ENCODE measurements at places on chromosomes 13 and 19.
A peak's percentile ranks its signal among the peaks of the same experiment; 100 is the strongest.

DNA sequence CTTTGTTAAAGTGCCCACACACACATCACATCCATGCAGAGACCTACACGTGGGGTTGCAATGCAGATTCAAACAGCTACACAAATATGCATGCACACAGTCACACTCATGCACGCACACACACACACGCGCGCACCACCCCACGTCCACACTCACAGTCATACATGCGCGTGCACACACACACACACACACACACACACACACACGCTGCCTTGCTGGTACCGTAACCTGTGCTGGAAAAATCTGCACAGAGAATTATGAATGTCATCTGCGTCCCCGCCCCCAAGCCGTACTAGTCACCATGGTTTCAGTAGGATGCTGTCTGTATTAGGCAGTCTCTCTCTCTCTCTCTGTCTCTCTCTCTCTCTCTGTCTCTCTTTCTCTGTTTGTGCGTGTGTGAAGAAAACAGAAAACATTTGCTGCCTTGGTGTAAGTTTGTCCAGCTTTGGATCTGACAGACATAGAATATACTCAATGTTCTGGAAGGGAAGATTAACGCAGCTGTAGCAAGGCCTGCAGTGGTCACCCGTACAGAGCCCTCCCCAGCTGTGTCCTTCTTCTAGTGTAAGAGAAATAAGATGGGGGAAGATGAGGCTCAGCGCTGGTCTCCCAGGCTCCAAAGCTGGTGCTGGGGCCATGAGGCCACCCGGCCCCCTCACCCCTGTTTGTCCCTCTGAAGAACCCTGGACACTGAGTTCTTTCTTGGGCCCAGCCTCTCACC is 26.4 kb upstream of the DPP9 start:
- no peak for DNase-seq

DNA sequence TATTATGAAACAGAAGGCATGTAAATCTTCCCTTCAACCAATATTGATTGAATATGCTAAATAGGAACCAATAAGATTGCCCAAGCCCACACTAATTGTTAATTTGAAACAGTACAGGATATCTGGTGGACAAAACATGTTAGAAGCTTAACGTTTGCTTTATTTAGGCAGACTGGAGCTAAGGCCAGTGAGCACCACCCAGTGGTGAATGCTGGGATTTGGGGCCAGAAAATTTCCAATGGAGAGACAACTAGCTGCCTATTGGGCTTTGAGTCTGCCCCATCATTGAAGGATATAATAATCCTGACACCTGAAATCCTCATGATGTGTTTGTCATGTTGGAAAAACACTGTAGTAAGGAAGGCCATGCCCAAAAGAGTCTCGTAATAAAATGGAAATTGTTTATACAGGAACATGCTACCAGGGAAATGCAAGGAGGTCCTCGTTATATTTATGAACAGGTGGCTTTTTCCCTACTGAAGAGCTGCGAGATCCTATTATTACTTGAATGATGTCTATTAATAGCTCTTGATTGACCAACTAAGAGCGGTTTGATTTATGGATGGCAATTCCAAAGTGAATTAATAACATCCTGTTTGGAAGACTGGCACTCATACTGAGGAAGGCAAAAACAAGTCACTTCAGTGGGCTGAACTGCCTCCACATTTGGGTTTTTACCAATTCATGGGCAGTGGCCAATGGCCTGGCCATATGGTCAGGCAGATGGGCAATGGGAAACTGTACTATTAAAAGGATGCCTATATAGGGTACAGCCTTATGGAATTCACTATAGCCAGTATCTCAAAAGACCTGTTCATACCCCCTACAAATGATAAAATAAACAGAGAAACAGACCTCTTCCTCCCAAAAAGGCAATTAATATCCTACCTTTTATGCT is 8.7 kb downstream of the SIGLECL1 start:
- DNase-seq = no peak

DNA sequence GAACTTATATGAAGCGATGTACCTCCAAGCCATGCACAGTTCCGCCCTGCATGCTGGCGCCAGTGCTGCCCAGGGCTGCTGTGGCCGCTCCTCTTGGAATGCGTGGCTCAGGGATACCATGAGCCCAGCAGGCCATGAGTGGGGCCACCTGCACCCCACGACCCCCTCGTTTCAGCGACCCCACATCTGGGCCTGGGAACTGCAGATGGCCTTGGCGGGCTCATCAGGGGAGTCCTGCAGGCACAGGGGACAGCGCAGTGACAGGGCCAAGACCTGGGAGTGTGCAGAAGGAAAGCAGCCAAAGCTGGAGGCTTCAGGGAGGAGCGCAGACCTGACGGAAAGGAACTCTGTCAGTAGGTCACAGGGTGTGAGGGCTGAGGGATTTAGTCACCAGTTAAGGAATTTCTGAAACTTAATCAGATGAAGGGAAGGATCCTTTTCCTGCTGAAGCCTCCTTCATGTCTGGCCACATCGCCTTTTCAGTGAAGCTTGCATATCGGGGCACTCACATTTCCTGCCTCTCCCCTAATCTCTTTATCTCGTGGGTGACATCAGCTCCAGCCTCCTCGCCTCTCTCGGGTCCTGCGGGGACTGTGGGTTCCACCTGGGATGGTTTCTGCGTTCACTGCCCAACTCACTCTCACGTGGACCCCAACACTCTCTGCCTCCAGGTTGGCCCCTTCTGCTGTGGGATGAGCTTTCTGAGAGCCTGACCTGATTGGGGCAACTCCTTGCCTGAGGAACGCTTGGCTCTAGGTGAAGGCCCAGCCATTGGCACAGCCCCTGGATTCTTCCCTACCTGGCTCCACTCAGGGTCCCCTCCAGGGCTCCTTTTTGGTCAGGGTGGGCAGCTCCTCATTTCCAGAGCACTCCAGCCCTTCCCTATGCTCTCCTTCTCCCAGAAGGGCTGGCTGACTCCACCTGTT is 123.5 kb downstream of the CRYL1 start:
- peak; percentile 83 for DNase-seq

GRCh38 chr13:62110079-62110478 is 694.4 kb upstream of the PCDH20 start:
- no peak for DNase-seq

DNA sequence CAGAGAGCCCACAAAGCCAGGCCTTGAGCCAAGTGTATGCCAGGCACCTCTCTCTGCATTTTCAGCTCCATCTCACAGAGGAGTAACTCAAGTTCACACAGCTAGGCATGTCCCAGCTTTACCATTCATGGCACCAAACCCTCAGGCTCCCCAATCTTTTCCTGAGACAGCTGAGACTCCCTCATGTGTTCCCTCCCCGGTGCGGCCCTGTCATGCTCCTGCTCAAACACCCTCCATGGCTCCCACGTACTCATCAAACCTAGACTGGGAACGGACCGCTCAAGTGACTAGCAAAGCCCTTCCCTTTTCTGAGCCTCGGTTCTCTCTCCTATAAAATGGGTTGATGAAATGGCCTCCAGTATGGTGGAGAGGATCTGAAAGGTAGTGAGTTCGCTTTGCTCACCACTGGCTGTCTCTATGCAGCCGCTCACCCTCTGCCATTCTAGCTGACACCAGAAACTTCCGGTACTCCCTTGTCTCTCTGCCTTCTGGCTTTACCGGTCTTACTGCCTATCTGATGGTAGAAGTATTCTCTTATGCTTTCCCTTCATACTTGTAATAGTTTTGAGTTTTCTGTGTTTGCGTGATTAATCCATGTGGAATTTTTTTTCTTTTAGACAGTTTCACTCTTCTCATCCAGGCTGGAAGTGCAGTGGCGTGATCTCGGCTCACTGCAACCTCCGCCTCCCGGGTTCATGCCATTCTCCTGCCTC is 7.8 kb upstream of the SLC44A2 start:
- DNase-seq = peak; percentile 89

DNA sequence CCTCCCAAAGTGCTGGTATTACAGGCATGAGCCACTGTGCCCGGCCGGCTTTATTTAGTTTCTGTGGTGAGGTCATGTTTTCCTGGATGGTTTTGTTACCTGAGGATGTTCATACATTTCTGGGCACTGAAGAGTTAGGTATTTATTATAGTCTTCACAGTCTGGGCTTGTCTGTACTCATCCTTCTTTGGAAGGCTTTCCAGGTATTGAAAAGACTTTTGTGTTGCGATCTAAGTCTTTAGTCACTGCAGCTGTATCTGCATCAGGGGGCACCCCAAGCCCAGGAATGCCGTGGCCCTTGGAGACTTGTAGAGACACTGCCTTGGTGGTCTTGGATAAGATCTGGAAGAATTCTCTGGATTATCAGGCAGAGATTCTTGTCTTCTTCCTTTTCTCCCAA is 12.8 kb downstream of the BLOC1S3 start:
- DNase-seq = no peak

GRCh38 chr19:14150041-14150769 is 13.8 kb upstream of the ASF1B start:
- DNase-seq = no peak

DNA sequence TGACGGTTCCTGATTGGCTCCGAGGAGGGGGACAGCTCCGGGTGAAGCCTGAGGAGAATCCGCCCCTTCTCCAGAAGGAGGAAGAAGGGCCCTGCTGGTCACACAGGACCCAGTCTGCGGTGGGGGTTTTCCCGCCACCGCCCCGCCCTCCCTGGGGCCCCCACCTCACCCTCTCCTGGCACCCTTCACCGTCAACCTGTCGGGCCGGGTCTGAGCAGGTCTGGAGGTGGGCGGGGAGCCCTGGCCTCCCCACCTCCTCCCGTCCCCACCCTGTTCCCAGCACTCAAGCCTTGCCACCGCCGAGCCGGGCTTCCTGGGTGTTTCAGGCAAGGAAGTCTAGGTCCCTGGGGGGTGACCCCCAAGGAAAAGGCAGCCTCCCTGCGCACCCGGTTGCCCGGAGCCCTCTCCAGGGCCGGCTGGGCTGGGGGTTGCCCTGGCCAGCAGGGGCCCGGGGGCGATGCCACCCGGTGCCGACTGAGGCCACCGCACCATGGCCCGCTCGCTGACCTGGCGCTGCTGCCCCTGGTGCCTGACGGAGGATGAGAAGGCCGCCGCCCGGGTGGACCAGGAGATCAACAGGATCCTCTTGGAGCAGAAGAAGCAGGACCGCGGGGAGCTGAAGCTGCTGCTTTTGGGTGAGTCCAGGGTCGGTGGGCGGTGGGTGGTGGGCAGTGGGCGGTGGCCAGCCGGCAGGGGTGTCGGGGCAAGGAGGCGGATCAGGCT is at the start of gene GNA15:
TSS of gene GNA15 (plus strand) at position 73 of the 723 bp plus-strand sequence. CDS start at position 491, 418 bp downstream.
- DNase-seq = no peak

DNA sequence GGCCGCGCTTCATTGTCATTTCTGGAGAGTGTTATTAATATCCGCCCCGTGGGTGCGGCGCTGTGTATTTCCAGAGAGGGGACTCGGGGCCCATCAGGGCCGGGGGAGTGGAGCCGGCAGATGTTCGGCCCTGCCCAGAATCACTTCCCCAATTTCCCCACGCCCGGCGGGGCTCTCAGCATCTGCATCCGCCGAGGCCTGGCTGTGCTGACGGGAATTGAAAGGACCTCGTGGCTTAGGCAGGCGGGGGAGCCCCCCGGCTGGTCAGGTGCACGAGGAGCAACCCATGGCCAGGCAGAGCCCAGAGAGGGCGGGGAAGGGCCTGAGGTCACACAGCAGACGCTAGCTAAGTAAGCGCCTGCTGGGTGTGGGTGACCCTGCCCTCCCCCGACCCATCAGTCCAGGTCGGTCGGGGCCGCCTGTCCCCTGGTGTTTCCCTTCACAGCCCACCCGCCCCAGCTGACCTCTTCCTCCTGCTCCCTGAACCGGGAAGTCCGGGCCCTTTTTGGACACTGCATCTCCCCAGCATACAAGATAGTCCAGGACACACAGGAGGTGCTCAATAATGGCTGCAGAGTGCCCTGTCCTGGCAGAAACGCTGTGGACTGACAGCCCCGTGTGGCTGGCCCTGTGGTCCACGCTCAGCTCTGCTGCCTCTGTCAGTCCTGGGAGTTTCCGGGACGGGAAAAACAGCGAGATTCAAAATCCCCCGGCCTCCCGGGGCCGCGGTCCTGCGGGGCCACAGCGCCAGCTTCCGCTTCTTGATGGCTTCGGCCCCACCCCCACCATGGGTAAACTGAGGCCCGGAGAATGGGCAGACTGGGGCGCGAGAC is 22.1 kb downstream of the ARID3A start:
- no peak for DNase-seq

DNA sequence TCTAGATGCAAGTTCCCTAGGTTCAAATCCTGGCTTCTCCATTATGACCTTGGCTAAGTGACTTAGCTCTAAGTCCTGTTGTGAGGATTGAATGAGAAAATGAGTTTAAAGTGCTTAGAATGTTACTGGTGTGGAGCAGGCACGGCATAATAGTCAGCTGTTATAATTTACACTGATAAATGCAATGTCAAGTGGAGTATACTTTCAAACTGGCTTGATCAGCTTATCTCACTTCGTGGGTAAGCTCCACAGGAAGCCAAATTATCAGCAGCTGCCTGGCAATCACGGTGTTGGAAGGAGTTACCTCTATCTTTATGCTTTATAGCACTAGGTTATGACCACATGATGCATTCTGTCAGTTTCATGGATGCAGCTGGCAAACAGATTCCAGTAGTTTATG is 272.8 kb downstream of the OLFM4 start:
- no peak for DNase-seq

All from fibroblast of lung (primary cell).